ENCODE measurements at places on chromosomes 7 and 10.

- DNase-seq: peak; percentile 28
These were observed 187.8 kb downstream of the SDK1 start for GRCh38 chr7:3488829-3489228.

- peak; percentile 43 for DNase-seq
These were observed 32.6 kb downstream of the PDZD8 start for GRCh38 chr10:117342641-117343040.

- DNase-seq: no peak
These were observed 18.3 kb upstream of the ELMO1 start for GRCh38 chr7:37467002-37467401.

DNA sequence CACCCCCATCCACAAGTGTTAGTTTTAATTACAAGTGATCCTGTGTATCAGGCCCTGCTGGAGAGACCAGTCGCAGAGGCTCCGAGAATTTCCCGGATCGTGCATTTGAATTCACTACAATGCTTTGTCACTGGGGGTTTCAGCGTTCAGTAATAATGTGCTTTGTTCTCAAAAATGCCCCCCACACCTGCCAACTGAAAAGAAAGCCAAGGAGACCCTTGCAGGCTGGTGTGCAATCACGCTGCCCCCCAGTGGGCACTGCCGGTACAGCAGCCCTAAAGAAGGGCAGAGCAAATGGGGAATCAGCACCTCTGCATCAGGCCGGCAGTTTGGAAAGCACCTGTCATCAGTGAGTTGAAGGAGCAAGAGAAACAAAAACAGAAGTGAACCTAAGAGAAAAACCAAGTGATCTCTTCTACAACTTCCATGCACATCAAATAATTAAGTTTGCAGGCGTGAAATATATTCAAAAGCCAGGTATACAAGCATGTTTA, 177.6 kb downstream of the PARD3 start:
- DNase-seq: peak; percentile 29

GRCh38 chr7:102898532-102898859, 14.3 kb upstream of the LRRC17 start:
- no peak for DNase-seq

DNA sequence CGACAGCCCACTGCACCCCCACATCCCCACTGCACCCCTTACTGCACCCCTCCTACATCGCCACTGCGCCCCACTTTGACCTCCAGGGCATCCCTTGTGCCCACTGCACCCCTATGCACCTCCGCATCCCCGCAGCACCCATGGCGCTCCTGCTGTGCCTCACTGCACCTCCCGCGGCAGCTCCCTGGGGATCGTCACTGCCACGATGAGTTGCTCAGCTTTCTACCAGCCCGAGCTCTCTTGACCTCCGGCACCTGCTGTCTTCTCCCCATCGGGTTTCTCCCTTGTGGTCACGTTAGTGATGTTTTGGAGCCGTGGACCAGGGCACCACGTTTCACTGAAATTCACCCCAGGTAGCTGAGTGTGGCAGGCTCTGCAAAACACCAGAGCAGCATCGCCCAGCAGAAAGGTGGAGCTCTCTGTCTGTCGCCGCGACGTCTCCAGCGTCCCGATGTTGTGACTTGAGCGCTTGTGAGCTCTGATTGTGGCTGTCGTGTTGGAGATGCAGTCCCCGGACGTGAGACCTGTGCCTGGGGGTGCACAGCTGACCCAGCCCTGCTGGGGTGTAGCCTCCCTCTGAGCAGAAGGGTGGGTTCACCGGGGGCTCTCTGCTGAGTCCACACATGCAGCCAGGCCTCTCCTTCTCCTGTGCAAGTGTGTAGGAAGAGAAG, 147.7 kb downstream of the DNAJB6 start:
- no peak for DNase-seq
